NCI-H446 treated with DMSO at 0.1 percent for 48 hours (cell line): ENCODE measurements at places on chromosomes 4 and X.

- DNase-seq = no peak
Observed at GRCh38 chrX:9370893-9371292, 94.0 kb upstream of the TBL1X start.

DNA sequence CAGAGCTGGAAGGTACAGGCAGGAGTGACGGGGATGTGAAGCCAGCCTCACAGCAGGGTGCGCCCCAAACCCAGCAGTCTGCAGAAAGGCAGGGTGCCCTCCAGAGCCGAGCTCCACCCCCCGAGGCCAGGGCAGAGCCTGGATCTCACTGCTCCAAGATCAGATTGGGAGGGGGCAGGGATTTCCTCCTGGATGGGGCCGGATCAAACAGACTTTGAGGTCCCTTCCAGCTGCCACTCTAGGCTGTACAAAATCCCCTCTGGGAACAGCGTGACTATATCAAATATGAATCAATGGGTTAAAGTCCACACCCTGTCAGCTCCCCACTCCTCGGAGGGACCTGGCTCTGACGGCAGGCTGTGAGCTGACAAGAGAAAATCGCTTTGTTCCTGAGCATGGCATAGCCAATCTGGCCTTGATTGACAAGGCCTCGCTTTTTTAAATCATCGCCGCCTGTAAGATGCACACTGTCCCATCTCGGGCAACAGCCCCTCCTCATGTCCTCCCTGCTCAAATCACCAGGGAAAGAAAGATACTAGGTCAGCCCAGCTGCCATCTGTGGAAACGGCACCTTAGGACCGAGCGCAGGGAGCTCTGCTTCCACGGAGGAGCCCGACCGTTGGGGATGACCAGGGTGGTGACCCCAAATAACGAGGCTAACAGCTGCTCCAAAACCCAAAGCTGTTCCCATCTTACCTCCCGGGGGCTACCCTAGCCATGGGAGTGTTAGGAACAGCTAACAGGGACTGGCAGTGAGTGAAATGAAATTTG lies 39.9 kb downstream of the PSAPL1 start:
- DNase-seq = no peak

GRCh38 chrX:73400136-73400748 lies 46.6 kb upstream of the CDX4 start:
- DNase-seq = no peak

DNA sequence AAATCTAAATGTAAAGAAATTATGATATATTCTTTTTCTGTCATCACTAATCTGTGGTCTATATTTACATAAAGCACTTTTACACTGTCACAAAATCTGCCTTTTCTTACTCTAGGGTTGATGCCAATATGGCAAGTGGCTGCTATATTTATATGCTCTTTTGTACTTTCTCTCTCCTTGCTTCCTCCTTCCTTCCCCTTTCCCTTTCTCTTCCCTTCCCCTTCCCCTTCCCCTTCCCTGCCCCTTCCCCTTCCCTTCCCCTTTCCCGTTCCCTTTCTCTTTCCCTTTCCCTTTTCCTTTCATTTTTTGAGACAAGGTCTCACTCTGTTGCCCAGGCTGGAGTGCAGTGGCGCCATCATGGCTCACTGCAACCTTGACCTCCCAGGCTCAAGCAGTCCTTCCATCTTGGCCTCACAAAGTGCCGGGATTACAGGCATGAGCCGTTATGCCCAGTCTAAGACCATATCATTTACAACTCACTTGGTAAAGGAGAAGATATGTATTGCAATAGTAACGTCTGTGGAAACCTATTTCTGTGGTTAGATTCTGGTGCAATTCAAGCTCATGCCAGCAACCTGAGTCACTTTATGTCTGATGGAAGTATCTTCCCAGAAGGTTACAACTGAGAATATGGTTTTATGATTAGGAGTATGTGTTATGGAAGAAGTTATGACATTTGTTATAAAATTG lies 13.9 kb upstream of the PLAC8 start:
- no peak for DNase-seq
